Right atrium auricular region (tissue), 2 donors: ENCODE measurements at places on chromosomes 11 and 22. TPM values are rescaled to one million over a fixed set of nuclear protein-coding genes. Genes with fewer than 3 reads are reported as not detected.

Gene UBQLNL
- total RNA-seq, result 0.30 TPM

Gene TTC12
- total RNA-seq, result 6.3 TPM

Gene RAB3IL1
- 16.8 TPM for total RNA-seq

Gene TBX10
- total RNA-seq, result not detected

Gene CCDC73
- total RNA-seq, result not detected

Gene NXPE1
- not detected for total RNA-seq

Gene FAM89B
- total RNA-seq, result 25.7 TPM

Gene MUC2
- total RNA-seq, result not detected
